ENCODE measurements at places on chromosomes 12 and 14.

DNA sequence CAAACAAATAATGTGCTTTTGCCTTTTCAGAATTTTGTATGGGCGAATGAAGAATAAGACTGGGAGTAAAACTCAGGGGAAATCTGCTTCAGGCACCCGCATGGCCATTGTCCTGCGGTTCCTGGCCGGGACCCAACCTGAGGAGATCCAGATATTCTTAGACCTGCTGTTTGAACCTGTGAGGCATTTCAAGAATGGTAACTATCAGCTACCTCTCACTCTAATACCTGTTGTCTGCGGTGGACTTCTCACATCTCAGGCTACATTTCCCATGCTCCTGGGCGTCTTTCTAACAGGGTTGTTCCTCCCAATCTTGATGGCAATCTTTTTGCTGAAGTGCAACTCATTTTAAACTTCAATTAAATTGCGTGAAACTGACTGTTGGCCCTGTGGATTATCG is 47.1 kb downstream of the UTP20 start:
- no peak for DNase-seq

DNA sequence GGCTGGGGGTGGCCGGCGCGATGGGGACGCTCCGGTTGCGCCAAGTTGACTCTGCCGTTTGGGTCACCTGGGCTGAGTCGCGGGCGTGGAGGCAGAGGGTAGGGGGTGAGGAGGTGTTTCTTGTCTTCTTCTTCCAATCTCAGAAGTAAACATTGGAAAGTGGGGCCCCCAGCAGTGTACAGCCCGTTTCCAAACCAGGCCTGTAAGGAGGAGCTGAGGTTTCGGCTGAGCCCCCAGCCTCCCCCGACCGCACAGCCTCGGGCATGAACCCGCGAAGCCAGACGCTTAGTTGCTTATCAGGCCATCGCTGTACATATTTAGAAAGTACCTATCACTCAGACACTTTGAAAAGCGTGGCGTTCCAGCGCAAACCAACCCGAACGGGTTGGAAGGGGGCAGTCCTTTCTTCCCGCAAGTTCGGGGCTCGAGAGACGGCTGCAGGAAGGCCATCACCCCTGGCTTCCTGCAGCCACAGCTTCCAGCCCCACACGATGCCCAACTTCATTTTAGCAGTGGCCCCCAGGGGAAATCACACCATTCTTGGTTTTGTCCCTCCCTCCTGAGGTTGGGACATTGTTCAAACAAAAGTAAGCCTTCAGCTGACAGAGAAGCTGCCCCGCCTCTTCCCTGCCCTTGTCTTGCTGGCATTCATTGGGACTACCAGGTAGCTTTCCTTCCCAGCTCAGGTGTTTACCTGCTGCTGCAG is 164.1 kb downstream of the ZFP36L1 start:
- DNase-seq, result peak; percentile 59

GRCh38 chr14:44405011-44405486 is 102.0 kb downstream of the FSCB start:
- DNase-seq, result no peak

GRCh38 chr12:49336645-49337584 is at the start of gene C1QL4:
Gene C1QL4 (minus strand): TSS chr12:49337188. CDS start chr12:49336477, 711 bp downstream.
- peak; percentile 90 for DNase-seq

DNA sequence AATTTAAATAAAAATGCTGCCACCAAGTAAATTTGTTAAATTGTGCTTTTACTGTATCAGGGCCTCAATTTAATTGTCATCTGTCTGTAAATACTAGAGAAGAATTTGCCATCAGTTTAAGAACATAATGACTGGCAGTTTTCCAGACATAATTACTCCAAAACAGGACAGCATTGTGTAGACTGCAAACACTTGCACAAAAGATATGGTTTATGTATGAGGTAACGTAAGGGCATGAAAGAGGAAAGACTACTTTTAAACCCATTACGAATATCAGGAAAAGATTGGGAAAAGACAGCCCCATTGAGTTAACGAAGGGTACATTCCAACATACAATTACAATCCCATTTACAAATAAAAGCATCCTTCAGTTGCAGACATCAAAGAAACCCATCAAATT is 59.8 kb upstream of the KRR1 start:
- DNase-seq, result no peak

- no peak for DNase-seq
Measured at GRCh38 chr12:74539261-74539660, 1.6 kb downstream of the ATXN7L3B start.

DNA sequence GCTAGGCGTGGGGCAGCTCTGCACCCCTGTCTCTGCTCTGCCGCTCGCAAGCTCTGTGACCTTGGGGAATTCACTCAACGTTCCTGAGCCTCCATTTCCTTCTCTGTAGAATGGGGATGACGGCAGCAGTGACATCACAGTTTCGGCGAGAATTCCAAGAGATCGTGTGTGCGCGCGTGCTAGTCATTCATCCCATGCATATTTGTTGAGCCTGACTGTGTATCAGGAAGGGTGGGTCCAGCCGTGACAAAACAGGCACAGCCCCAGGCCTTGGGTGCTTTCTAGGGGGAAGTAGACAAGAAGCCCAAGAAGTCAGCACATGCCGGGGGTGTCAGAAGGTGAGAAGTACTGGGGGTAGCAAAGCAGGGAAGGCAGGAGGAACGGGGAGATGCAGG is 145.6 kb upstream of the NCOR2 start:
- no peak for DNase-seq

DNA sequence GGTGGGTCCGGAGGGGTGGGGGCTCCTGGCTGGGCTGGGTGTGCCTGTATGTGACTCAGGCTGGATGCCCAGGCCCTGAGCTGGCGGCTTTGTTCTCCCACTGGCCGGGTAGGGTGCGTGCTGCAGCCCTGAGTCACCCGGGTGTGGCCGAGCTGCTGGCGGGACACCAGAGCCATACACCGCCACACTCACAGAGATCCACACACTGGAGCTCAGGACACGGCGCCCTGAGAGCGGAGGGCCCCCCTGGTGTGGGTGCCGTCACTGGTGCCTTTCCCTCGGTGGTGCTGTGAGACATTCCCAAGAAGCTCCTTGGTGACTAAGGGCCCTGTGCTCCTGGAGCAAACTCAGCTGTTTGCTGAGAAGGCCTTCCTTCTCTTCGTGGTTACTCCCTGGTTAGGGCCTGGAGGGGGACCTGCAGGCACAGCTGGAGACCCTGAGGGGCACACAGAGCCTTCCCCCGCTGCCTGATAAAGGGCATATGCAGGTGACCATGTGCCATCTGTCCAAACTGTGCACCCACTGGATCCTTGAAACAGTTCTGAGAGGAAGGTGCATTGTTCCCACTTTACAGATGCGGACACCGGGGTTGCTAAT is 44.3 kb downstream of the KRT80 start:
- DNase-seq, result no peak

GRCh38 chr14:88669346-88669745 is 106.5 kb downstream of the ZC3H14 start:
- no peak for DNase-seq

DNA sequence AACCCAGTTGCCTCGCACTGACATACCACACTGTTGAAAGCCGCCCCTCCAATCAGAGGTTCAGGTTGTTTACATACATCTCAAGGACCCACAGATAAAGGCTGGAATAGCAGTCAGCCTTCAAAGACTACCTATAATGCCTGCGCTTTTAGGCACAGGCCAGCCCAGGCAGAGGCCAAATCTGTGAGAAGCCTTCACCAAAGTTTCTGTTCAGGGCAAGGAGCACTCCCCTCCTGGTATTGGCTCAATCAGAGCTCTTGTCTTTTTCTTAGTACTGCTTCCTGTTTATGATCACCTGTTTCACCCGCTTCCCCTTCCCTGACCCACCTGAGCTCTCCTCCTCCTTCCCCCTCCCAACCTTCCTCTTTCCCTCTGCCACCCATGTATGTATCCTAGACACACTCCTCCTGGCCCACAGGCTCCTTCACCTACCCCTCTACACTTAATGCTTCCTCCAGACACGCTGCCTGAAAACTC is 34.8 kb downstream of the DUSP16 start:
- peak; percentile 33 for DNase-seq

GRCh38 chr14:102691763-102692162 is 85.5 kb upstream of the TRAF3 start:
- no peak for DNase-seq

- DNase-seq, result no peak
Measured at GRCh38 chr12:47231456-47231855, 151.7 kb upstream of the AMIGO2 start.

GRCh38 chr12:47396902-47397663 is 308.7 kb downstream of the RPAP3 start:
- DNase-seq, result peak; percentile 35

- DNase-seq, result no peak
Measured at GRCh38 chr14:33657476-33657875, 293.4 kb downstream of the EGLN3 start.

GRCh38 chr12:70853326-70853725 is 67.2 kb downstream of the PTPRR start:
- no peak for DNase-seq

GRCh38 chr12:3523058-3523457 is 32.1 kb downstream of the PRMT8 start:
- no peak for DNase-seq

- no peak for DNase-seq
Measured at GRCh38 chr14:54353694-54354093, 43.1 kb upstream of the CDKN3 start.

DNA sequence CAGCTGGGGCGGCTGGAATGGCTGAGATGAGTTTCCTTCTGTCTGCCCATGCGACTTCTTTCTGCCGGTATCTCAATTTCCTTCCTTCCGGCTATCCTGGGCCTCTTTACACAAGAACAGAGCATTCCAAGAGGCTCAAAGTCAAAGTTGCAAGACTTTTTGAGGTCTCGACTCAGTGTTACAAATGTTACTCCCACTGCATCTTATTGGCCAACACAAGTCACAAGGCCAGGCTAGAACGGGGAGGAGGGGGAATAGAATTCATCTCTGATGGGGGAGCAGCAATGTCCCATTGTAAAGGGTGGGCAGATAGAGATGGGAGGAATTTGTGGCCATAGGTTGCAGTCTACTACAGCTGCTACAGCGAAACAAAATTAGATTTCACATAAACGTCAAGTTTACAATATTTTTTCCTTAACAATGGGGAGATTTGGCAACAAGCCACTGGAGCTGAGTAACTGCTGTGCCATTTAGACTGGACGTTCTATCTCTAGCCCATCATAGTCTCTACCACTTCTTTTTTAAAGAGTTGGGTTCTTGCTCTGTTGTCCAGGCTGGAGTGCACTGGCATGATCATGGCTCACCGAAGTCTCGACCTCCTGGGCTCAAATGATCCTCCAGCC is 9.5 kb upstream of the NYNRIN start:
- DNase-seq, result no peak

DNA sequence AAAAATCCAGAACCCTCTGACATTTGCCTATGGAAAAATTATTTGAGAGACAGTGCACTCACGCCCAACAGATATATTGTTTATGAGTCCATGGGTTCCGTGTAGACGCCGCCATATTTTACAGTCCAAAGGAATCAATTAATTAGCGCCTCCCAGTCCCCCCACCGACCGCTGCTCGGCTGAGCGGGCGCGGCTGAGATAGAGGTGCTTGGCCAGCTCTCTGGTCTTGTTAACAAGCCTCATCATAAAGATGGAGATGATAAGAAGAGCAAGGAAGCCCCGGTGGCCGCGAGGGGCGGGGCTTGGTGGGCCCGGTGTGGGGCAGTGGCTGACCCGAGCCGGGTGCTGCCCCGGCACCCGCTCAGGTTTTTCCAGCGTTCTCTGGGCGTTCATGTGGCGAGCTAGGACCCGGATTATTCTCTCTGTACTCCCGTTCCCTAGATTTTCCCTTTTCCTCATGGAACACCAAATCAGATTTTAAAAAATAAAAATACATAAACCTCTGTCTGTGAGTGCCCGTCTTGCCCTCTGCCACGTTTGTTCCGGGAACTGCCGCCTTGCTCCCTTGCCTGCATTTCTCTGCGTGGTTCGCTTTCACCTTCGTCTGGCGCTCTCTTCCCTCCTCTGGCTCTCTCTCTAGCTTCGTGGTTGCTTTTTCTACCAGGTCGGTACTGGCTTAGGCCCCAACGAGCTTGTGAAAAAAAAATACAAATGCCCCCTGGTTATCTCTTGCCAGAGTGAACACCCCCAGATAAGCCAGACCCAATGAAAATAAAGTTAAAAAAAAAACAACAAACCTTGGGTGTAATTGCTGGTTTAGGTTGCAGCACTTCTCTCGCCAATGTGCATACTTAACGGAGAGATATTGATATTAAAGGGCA is 9.0 kb downstream of the HOXC12 start:
- DNase-seq, result no peak

- no peak for DNase-seq
Measured at GRCh38 chr14:27242874-27243273, 645.0 kb upstream of the NOVA1 start.

DNA sequence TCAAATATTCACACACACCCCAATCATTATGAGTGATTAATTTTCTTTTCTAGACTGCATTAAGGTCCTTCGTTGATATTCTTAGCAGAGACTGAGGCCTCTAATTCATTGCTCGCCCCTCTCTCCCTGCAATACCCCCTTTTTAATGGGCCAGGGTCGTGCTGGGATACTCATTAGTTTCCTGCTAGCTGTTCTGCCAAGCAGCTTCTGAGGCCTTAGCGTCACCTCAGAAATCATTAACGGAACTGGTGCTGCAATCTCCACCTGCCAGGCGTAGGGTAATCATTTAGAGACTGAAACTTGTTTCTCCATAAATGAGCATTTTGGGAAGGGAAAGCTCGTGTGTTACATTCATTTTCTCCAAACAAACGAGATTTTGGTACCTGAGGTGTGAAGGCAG is 1054.7 kb downstream of the GALC start:
- no peak for DNase-seq

- no peak for DNase-seq
Measured at GRCh38 chr14:100857923-100858837, 32.3 kb downstream of the MEG3 start.

GRCh38 chr14:81363746-81364378 is 36.3 kb downstream of the STON2 start:
- no peak for DNase-seq

- no peak for DNase-seq
Measured at GRCh38 chr14:104120281-104120741, 18.1 kb upstream of the KIF26A start.

DNA sequence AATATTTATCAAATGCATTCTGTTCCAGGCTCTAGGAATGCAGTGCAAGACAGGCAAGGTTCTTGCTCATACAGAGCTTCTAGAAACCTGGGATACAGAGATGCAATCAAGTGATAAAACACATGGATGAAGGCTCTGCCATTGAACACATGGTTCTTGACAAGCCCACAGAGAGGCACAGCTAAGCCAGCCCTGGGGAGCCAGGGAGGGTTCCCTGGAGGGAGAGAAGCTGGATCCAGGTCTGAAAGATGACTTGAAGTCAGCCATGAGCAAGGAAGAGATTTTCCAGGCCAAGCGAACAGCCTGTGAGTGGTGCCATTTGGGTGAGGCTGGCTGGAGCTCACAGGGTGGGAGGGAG is 66.2 kb downstream of the IRF2BPL start:
- no peak for DNase-seq

GRCh38 chr12:102322254-102322653 is 124.6 kb upstream of the PMCH start:
- no peak for DNase-seq

- no peak for DNase-seq
Measured at GRCh38 chr12:53594897-53595615, 31.1 kb downstream of the ATF7 start.

DNA sequence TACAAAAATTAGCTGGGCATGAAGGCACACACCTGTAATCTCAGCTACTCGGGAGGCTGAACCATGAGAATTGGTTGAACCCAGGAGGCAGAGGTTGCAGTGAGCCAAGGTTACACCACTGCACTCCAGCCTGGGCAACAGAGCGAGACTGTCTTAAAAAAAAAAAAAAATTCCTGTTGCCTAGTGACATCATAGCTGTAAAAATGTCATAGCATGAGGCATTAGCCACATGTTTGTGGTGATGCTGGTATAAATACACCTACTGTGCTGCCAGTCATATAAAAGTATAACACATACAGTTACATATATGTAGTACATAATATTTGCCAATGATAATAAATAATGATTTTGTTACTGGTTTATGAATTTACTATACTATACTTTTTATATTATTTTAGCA is 22.2 kb downstream of the SLC41A2 start:
- DNase-seq, result no peak

Data from CD4-positive, alpha-beta T cell treated with Interleukin-6 for 4 hours (primary cell).